ENCODE measurements at places on chromosomes 1 and 21. TPM values are rescaled to one million over a fixed set of nuclear protein-coding genes. Genes with fewer than 3 reads are reported as not detected.

PRDM16 gene
- 1.5 TPM for total RNA-seq

OPRD1 gene
- not detected for total RNA-seq

NR1I3 gene
- not detected for total RNA-seq

TLR5 gene
- total RNA-seq = 38.8 TPM

GPR61 gene
- not detected for total RNA-seq

MATN1 gene
- total RNA-seq = 0.95 TPM

C4BPA gene
- total RNA-seq = 3.5 TPM

CNIH3 gene
- 11.8 TPM for total RNA-seq

FCRL2 gene
- not detected for total RNA-seq

TMEM240 gene
- total RNA-seq = 7.5 TPM

ELF3 gene
- 0.35 TPM for total RNA-seq

ROR1 gene
- total RNA-seq = 26.1 TPM

RGL1 gene
- total RNA-seq = 61.6 TPM

B4GALT2 gene
- total RNA-seq = 34.2 TPM

VAV3 gene
- 1.5 TPM for total RNA-seq

TRIM63 gene
- total RNA-seq = 0.12 TPM

URB2 gene
- total RNA-seq = 12.4 TPM

PTGS2 gene
- total RNA-seq = 2.9 TPM

PLA2G2D gene
- 0.12 TPM for total RNA-seq

MX2 gene
- 6.6 TPM for total RNA-seq

Measured in ovary (tissue), 10 donors.